ENCODE measurements at places on chromosomes 12 and 14. TPM values are rescaled to one million over a fixed set of nuclear protein-coding genes. Genes with fewer than 3 reads are reported as not detected.

The MYH6 gene
- total RNA-seq = not detected

The SIX4 gene
- total RNA-seq = 6.3 TPM

The SERPINA3 gene
- 16.3 TPM for total RNA-seq

- DNase-seq = no peak
Observed at GRCh38 chr12:15583804-15584203, 205.4 kb downstream of the EPS8 start.

DNA sequence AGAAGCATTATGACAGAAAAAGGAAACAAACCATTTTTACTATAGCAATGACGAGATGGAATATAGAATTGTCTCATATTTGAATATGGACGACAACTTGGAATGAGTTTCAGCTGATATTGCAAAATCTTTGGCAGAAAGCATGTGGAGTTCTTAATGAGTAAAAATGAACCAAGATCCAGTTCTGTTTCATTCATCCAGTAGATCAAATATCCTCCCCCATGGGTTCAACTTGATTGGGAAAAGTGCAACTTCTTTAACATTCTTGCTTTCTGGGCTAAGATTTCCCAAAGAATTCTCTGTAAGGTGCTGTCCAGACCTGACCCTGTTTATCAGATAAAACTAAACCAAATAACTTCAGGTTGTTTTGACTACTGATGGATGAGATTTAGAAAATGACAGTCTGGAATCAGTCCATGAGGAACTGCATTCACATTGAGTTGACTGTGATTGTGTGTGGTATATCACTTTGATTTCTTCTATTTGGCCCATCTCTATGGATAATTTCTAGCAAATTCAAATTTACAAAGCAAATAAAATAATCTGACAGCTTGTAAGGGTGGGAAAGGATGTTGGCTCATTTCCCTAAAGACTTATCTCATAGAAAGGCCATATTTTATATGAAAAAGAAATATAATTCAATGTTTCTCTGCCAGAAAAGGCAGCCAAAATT, 267.4 kb downstream of the ADAMTS20 start:
- DNase-seq = no peak

All from thyroid gland (tissue), 4 donors.